ENCODE measurements at places on chromosomes 3 and 15.

- no peak for DNase-seq
These were observed 781.5 kb downstream of the TBL1XR1 start for GRCh38 chr3:176415661-176416295.

DNA sequence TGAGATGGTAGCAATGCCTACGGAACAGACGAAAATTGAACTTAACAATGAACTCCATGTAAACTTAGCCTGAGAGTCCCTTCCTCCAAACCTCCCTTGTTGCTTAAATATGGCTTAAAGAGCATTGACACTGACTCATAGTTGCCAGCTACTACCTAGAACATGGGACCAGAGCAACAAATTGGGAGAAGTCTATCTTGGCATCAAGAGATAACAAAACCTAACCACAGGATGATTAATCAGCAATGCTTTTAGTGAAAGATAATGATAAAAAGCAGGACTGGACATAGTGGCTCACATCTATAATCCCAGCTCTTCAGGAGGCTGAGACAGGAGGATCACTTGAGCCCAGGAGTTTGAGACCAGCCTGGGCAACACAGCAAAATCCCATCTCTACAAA, 117.8 kb upstream of the MNS1 start:
- no peak for DNase-seq

DNA sequence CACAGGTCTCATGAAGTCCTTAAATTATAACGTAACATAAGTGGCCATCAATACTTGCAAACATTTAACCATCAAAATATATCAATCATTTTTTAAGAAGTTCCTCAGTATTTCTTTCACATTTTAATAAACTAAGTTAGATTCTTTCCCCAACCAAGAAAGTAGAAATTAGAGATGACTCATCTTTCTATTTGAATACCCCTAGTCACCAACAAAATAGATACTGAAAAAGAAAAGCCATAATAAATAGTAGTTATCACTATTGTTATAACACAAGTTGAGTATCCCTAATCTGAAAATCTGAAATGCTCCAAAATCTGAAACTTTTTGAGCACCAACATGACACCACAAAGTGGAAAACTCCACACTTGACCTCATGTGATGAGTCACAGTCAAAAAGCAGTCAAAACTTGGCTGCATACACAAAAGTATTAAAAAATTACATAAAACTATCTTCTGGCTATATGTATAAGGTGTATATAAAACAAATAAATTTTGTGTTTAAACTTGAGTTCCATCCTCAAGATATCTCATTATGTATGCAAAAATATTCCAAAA, 3.7 kb downstream of the SHQ1 start:
- DNase-seq, result no peak

DNA sequence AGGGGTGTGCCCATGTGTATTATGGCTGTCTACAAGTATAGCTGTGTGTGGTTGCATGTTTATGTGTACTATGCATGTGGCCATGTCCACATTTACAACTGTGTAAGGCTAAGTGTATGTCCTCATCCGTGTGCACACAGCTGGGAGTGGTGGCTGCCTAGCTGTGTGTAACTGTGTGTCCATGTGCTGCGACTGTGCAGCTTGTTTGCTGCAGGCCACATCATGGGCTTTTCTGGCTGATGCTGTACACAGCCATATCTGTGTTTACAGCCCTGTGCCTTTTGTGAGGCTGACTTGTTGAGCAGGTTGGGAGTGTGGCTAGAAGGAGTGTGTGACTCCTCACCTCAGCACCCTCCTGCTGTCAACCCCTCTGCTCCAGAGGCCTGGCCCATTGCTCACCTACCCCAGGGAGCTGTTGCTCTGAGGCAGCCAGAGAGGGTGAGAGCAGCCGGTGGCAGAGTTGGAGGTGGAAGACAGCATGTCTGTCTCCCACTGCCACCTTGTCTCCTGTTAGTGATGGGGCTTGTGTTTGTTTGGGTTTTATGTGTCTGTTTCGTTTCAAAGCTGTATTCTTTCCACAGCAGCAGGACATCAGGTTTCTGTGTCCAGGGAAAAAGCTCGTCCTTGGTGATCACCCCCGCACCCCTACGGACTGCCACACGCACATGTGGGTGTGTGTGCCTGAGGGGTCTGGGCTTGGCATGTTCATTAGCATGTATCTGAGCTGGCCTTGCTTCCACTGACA, 1.4 kb upstream of the GRM2 start:
- DNase-seq, result no peak

DNA sequence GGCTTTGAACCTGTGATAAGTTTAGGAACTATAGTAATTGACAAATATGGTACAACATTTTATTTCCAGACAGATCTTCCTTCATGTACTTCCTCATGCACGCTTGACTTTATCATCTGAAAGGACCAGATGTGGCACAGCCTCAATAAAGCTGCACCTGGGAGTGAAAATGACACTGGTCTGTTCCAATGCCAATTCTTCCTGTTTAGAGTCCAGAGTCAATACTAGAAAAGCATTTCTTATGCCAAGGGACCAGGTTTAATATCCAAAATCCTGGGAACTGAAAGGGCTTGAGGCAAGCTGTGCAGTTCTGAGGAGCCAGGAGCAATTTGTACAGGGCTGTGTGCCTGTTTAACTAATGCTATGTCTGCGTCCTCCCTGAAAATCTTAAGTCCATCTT, 15.3 kb downstream of the DPH6 start:
- DNase-seq, result no peak

DNA sequence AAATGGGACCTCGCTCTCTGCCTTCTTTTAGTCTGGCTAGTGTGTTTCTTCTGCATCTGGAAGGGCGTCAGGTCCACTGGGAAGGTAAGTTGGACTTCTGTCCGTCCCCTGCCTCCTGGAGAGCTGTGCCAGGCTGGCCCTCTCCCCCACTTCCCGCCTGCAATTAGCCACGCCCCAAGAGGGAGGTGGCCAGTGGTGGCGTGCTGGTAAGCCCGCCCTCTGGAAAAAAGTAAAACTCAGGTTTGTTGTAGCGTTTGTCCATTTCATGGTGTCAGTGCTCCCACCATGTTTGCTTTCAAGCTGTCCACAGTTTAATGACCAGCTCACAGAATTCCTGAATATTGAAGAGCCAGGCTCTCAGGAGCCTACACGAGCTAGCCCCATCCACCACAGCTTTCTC, 55.6 kb downstream of the SLC6A6 start:
- DNase-seq, result no peak

GRCh38 chr3:120438665-120439370, 12.0 kb downstream of the FSTL1 start:
- no peak for DNase-seq

DNA sequence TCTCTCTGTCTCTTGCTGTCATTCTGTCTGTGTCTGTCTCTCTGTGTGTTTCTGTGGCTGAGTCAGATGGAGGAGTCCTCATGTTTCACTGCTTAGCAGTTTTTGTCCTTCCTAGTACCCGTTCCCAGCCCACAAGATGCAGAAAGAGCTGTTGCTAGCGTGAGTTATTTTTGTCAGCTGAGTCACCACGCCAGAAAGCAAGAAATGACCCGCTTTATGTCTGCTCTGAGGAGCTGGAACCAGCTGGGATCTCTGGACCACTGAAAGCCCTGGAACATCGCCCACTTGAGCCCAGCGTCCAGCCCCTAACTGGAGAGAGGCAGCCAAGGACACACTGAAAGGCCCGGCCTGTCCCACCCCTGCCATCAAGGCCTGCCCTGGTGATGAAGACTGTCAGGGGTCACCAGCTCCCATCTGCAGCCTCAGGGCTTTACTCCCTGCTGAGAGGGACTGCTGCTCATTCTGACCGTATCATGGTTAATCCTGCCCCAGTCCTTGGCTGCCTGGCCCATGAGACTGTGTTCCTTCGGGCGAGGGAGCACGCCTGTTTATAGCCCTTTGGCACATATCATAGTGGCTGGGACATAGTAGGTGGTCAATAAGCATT, 101.7 kb upstream of the TPM1 start:
- no peak for DNase-seq
